ENCODE measurements at places on chromosomes 7 and 10.
A peak's percentile ranks its signal among the peaks of the same experiment; 100 is the strongest.

DNA sequence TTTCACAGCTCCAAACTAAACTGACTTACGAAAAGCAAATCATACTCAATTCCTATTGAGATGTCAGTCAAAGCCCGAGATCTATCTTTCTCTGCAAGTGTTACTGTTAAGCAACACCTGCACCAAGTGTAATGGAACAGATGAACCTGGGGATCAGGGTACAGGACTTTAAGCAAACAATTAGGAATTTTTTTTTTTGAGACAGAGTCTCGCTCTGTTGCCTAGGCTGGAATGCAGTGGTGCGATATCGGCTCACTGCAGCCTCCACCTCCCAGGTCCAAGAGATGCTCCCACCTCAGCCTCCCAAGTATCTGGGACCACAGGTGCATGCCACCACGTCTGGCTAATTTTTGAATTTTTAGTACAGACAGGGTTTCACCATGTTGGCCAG, 14.9 kb downstream of the YWHAG start:
- no peak for ATAC-seq
- H3K36me3 ChIP-seq: peaks cover 58% of the 10 kb centered on the region
- H3K27ac ChIP-seq: no peak overlapping the region
- no peak overlapping the region for H3K4me3 ChIP-seq

DNA sequence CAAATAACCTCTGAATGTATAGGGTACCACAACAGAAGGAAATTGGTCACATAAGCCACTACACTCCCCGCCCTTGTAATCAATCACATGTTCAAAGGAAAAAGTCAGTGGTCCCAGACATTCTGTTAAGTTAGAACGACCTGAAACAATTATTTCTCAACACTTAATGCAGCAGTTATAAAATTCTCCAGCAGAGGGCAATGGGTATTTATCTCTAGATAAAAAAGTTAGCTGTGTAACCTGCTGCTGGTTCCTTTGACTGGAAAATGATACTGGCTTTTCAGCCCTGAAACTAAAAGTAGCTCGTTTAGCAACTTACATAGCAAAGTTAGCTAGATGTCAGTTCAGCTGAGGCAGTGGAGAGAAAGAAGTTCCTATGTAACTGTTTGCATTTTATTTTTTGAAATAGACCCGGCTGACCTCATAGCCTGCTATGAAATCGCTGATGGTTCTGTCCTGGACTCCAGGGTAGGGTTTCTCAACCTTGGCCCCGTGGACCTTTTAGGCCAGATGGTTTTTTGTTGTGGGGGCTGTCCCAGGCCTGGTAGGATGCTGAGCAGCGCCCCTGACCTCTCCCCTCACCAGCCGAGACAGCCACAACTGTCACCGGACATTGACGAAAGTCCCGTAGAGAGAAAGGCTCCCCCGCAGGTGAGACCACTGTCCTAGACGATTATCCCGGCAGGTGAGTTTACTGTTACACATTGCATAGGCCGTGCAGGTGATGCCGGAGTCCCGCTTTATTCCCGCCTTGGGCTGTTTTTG, 40.2 kb upstream of the PROSER2 start:
- H3K27ac ChIP-seq: no peak overlapping the region
- H3K4me3 ChIP-seq: no peak overlapping the region
- H3K36me3 ChIP-seq: no peaks in the 10 kb centered on the region

GRCh38 chr7:104357166-104357565, 28.8 kb downstream of the LHFPL3 start:
- peaks cover 4% of the 10 kb centered on the region for H3K27me3 ChIP-seq
- H3K4me3 ChIP-seq: no peak overlapping the region
- no peaks in the 10 kb centered on the region for H3K4me1 ChIP-seq

DNA sequence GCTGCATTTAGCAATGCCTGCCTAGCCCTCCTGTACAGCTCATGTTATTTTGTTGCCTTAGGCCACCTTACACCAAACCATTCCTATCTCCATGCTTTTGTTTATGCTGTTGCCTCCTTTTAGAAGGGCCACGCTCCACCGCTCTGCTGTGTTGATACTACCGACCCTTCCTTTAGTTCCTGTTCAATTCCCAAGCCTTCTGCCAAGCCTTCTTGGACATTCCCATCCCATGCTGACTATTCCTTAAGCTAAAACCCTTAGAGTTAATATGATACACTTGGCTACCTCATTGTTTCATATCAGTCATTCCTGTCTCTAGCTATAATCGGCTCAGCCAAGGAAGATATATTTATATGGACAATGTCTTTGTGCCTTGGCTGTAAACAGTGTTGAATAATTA, 705.5 kb downstream of the LRMDA start:
- H3K4me3 ChIP-seq: no peak overlapping the region
- no peak overlapping the region for H3K27ac ChIP-seq
- H3K27me3 ChIP-seq: no peaks in the 10 kb centered on the region

GRCh38 chr7:149879766-149880637, 6.2 kb downstream of the ATP6V0E2 start:
- H3K27me3 ChIP-seq: no peaks in the 10 kb centered on the region
- H3K4me1 ChIP-seq: no peaks in the 10 kb centered on the region
- no peak for ATAC-seq
- H3K36me3 ChIP-seq: peaks cover 23% of the 10 kb centered on the region
- H3K27ac ChIP-seq: no peak overlapping the region

- ATAC-seq: peak; percentile 79
- H3K27me3 ChIP-seq: peaks cover 3% of the 10 kb centered on the region
- H3K4me3 ChIP-seq: peak within 1 kb of the TSS; percentile 40
These were observed at the start of gene CLDN15 for GRCh38 chr7:101237206-101238067. CLDN15 (minus strand) TSS chr7:101237802; CDS start chr7:101237581, 221 bp downstream.

DNA sequence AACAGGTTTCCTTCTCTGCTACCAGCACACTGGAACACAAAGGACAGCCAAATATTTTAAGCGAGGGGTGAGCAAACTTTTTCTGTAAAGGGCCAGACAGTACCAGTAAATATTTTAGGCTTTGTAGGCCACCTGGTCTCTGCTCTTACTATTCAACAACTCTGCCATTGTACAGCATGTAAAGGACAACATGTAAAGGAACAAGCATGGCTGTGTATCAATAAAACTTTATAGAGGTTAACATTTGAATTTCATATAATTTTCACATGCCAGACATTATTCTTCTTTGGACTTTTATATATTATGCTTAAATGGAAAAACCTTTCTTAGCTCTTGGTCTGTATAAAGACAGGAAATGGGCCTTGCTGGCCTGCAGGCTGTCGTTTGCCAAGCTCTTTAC, 30.2 kb downstream of the RHEB start:
- H3K36me3 ChIP-seq: no peaks in the 10 kb centered on the region
- H3K4me3 ChIP-seq: no peak overlapping the region
- H3K27me3 ChIP-seq: no peaks in the 10 kb centered on the region
- H3K27ac ChIP-seq: peak overlapping the region; percentile 42

DNA sequence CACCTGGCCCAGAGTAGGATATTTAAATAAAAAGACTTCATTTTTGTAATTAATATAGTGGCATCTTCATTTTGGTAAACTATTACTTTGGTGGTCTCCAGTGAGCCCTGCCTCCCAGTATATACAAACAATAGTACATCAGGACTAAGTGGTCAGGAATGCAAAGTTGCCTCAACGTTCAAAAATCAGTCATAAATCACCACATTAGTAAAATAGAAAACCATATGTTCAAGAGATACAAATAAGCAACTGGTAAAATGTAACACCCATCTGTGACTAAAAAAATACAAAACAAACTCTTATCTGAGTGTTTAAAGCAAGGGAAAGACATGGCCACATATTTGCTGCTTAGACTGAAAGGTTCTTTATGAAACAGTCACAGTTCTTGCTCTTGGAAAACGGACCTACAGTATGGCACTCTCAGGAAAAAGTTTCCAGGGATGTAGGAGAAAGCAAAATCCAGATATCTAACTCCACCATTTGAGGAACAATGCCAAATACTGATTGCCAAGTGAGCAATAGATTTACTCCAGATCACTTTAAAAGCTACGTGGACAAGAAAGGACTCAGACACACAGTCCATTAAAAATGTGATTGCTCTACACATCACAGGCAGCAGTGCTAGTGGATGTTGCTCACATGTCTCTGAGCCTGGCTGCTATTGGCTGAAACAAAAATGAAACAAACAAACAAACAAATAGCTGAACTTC, 15.1 kb upstream of the RHOBTB1 start:
- H3K4me3 ChIP-seq: no peak overlapping the region
- H3K27ac ChIP-seq: no peak overlapping the region
- no peaks in the 10 kb centered on the region for H3K27me3 ChIP-seq

- H3K4me1 ChIP-seq: no peaks in the 10 kb centered on the region
- no peak overlapping the region for H3K27ac ChIP-seq
- no peak overlapping the region for H3K4me3 ChIP-seq
- H3K27me3 ChIP-seq: no peaks in the 10 kb centered on the region
These were observed 377.0 kb downstream of the IPMK start for GRCh38 chr10:57890691-57891090.

GRCh38 chr7:16660702-16661464, 14.9 kb downstream of the BZW2 start:
- no peak overlapping the region for H3K4me3 ChIP-seq
- ATAC-seq: no peak
- no peak overlapping the region for H3K27ac ChIP-seq
- H3K36me3 ChIP-seq: no peaks in the 10 kb centered on the region
- peaks cover 10% of the 10 kb centered on the region for H3K4me1 ChIP-seq

GRCh38 chr10:112507046-112507445, 60.0 kb downstream of the VTI1A start:
- no peak for ATAC-seq
- H3K27me3 ChIP-seq: no peaks in the 10 kb centered on the region
- no peak overlapping the region for H3K4me3 ChIP-seq

DNA sequence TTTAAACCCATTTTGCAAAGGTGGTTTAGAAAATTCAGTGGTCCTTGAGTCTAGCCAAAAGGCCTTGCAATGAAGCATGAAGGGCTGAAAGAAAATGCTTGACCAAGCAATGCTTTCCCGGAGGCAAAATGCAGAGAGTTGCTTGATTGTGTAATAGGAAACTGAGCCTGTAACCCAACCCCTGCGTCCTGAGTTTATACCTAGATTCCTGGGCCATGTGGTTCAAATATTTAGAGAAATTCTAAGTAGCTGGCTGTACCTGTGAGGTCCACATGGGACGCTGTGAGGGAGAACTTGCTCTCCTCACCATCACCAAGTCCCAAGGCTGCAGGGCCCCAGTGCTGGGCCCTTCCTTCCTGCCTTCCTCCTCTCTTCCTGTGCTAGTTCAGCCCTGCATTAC, 45.7 kb downstream of the CXCL12 start:
- H3K27me3 ChIP-seq: no peaks in the 10 kb centered on the region
- H3K4me1 ChIP-seq: no peaks in the 10 kb centered on the region
- no peak overlapping the region for H3K27ac ChIP-seq
- H3K36me3 ChIP-seq: no peaks in the 10 kb centered on the region
- ATAC-seq: no peak

DNA sequence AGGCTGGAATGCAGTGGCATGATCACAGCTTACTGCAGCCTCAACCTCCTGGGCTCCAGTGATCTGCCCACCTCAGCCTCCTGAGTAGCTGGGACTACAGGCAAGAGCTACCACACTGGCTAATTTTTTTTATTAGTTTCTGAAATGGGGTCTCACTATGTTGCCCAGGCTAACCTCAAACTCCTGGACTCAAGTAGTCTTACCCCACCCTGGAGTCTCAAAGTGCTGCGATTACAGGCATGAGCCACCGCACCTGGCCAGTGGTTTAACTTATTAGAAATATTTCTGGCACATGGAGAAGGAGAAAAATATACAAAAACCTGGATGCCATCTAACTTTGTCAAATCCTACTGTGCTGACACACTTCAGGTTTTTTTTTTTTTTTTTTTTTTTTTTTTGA, 15.2 kb downstream of the ZNF786 start:
- H3K36me3 ChIP-seq: peaks cover 59% of the 10 kb centered on the region
- H3K4me1 ChIP-seq: no peaks in the 10 kb centered on the region
- no peak overlapping the region for H3K4me3 ChIP-seq
- no peaks in the 10 kb centered on the region for H3K27me3 ChIP-seq

DNA sequence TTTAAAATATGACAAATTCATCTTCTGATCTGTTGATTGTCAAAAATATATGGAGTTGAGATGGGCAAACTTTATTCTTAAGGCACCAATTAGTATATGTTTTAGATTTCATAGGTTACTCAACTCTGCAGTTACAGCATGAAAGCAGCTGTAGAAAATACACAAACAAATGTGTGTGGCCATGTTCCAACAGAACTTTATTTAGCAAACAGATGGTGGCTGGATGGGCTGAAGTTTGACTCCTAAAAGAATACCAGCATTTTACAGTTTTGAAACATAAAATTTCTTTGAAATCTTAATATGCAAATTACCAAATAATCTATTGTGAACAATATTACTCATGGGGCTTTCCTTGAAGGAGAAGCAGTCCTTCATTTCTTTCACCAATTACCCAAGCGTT, 1206.0 kb upstream of the LRRTM3 start:
- no peak overlapping the region for H3K4me3 ChIP-seq
- H3K36me3 ChIP-seq: no peaks in the 10 kb centered on the region
- H3K27ac ChIP-seq: no peak overlapping the region
- H3K27me3 ChIP-seq: no peaks in the 10 kb centered on the region
- no peak for ATAC-seq

DNA sequence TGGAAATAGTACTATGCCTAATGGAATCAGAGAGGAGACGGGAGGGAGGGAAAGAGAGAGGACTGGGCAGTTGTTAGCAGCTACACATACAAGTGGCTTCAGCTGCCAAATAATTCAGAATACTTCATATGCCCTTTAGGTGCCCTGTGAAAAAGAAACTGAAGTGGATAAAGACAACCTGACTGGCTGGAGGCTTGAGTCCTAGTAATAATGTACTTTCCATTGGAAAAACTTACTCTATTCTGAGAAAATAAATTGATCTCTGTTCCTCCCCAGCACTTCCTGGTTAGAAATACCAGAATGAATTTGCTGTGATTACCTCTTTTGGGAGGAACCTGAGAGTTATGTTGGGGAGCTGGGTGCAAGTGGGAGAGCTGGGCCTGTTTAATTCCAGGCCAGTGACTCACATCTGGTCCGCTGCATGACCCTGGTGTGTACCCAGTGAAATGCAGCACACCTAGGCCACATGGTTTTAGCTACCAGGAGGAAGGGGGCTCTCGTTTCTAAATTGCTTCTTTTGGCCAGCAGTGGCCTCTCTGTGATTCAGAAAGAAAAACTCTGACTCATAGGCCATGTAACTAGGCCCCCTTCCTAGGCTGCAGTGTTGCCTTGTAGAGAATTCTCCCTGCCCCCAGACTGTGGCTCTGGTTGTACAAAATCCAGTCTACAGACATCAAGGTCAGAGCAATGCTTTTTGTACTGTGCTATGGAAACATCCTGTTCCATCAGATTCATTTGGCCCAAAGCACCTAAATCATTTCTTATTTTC, 6.5 kb downstream of the AGFG2 start:
- H3K4me1 ChIP-seq: peaks cover 92% of the 10 kb centered on the region
- H3K4me3 ChIP-seq: no peak overlapping the region
- no peaks in the 10 kb centered on the region for H3K36me3 ChIP-seq

- no peak overlapping the region for H3K27ac ChIP-seq
- H3K4me1 ChIP-seq: no peaks in the 10 kb centered on the region
- H3K27me3 ChIP-seq: peaks cover 8% of the 10 kb centered on the region
These were observed 79.0 kb upstream of the SP8 start for GRCh38 chr7:20865684-20866083.

GRCh38 chr7:137957887-137958286, 44.0 kb downstream of the CREB3L2 start:
- H3K4me1 ChIP-seq: peaks cover 90% of the 10 kb centered on the region
- no peak overlapping the region for H3K4me3 ChIP-seq
- H3K27me3 ChIP-seq: no peaks in the 10 kb centered on the region
- H3K27ac ChIP-seq: peak overlapping the region; percentile 86
- ATAC-seq: peak; percentile 53
